ENCODE measurements at places on chromosomes 4 and X.

DNA sequence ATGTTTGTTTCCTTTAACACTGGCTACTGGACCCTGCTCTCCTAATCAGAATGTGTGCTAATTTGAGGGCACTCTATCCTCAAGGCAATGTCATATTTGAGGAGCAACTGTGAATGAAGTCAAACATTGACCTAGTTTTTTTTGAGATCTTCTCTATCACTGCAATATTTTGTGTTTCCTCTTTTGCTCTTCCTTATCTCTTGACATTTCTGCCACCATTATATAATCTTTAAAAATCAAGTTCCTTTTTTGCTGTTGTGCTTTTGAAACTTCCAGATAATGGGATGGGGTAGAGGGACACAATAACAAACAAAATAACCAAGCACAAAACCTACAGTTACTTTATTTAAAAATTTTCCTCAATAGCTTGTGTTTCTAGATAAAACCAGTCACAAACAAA lies 7.4 kb upstream of the WDFY3 start:
- DNase-seq = no peak

DNA sequence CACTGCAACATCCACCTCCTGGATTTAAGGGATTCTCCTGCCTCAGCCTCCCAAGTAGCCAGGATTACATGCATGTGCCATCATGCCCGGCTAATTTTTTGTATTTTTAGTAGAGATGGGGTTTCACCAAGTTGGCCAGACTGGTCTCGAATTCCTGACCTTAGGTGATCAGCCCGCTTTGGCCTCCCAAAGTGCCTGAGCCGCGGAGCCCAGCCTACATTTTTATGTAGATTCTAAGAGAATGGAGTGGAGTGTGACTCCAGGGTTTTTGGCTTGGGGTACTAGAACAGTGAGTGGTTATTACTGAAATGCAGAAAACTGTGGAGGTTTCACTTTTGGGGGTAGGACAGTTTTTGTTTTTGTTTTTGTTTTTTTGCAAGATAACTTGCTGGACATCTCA lies 806.0 kb downstream of the ADGRL3 start:
- no peak for DNase-seq

- no peak for DNase-seq
Measured at GRCh38 chr4:162164906-162165510, 1.2 kb upstream of the FSTL5 start.

DNA sequence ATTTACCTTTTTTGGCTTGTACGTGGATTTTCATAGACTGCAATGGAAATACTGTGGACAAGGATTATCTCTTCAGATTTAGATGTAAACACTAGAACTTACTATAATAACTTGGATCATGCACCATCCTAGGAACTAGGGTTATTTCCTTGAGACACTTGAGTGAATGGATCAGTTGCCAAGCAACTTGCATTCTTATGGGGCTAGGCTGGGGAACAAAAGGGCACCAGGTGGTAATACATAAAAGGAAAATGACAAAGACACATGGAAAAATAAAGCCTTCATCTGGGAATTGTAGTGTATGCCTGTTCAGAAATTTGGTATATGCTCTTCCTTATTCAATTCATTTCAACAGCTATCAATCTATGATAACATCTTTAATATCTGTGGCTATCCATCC lies 247.1 kb downstream of the SPRY1 start:
- DNase-seq = no peak

GRCh38 chr4:124322234-124323065 lies 390.1 kb downstream of the ANKRD50 start:
- peak; percentile 58 for DNase-seq

All from lung microvascular endothelial cell (primary cell).